ENCODE measurements at places on chromosomes 13 and 19. TPM values are rescaled to one million over a fixed set of nuclear protein-coding genes. Genes with fewer than 3 reads are reported as not detected.
A peak's percentile ranks its signal among the peaks of the same experiment; 100 is the strongest.

DNA sequence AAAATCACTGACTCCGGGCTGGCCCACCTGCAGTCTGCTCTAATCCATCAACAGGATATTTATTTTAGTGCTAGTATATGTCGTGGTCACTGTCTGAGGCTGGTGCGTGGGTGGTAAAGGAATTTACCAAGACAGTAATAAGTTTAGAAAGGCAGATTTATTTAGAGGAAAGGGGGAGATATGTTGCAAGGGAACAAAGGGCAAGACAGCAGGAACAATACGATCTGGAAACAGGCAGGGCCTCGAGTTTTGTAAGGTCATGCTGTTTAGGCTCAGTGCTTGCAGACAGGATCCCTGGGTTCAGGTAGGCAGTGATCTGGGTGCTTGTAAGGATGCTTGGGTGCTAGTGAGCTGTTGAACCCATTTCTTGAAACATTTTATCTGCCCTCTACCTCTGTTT is 748.2 kb upstream of the SLITRK5 start:
- H3K36me3 ChIP-seq = no peaks in the 10 kb centered on the region
- H3K27ac ChIP-seq = no peak overlapping the region
- H3K4me3 ChIP-seq = no peak overlapping the region
- no peak for DNase-seq
- no peaks in the 10 kb centered on the region for H3K4me1 ChIP-seq
- H3K27me3 ChIP-seq = no peaks in the 10 kb centered on the region

GRCh38 chr19:14432791-14433553 is at the start of gene PKN1:
TSS of gene PKN1 (plus strand) at chr19:14433306. CDS start at chr19:14433522, 216 bp downstream.
- H3K27me3 ChIP-seq = no peaks in the 10 kb centered on the region
- peak within 1 kb of the TSS; percentile 59 for H3K4me3 ChIP-seq
- peaks cover 35% of the 10 kb centered on the region for H3K4me1 ChIP-seq

DNA sequence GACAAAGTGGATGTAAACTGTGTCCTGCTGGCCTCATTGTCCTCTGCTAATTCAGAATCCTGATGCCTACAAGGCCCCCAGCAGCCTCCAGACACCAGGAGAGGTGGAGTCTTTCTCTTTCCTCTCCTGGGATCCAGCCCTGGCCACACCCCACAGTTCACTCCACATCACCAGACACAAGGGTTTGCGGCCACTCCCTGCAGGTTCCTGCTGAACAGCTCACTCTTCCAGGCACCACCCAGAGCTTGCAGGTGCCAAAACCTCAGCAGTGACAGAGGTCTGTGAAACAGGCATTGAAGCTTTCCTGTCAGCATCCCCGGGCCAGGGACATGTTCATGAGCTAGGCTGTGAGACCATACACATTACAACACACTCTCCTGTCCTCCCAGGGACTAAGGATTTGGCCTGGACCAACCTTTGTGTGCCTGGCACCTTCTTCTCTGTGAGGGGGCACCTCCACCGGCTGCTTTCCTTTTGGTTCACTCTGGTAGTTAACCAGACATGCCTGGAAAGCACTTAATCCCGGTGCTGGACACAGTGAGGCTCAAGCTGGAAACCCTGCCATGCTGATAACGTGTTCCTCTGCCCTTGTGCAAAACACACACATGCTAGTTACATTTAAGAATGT is 11.1 kb upstream of the ATP12A start:
- H3K4me1 ChIP-seq = peaks cover 8% of the 10 kb centered on the region
- no peak overlapping the region for H3K27ac ChIP-seq
- H3K36me3 ChIP-seq = no peaks in the 10 kb centered on the region

DNA sequence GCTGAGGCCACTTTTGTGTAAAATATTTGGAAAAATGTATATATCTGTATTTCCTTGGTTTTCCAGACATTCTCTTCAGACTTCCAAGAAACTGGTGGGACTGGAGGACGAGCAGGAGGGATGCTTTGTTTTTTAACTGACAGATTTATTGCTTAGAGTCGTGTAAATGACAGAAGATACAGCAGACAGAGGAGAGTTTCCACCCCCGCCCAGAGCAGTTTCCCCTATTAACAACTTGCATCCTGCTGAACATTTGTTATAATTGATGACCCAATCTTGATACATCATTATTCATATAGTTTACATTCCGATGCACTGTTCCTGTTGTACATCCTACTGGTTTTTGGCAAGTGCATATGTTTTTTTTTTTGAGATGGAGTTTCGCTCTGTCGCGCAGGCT is 7.1 kb upstream of the DOCK6 start:
- DNase-seq = no peak
- H3K4me1 ChIP-seq = no peaks in the 10 kb centered on the region
- no peaks in the 10 kb centered on the region for H3K36me3 ChIP-seq

DNA sequence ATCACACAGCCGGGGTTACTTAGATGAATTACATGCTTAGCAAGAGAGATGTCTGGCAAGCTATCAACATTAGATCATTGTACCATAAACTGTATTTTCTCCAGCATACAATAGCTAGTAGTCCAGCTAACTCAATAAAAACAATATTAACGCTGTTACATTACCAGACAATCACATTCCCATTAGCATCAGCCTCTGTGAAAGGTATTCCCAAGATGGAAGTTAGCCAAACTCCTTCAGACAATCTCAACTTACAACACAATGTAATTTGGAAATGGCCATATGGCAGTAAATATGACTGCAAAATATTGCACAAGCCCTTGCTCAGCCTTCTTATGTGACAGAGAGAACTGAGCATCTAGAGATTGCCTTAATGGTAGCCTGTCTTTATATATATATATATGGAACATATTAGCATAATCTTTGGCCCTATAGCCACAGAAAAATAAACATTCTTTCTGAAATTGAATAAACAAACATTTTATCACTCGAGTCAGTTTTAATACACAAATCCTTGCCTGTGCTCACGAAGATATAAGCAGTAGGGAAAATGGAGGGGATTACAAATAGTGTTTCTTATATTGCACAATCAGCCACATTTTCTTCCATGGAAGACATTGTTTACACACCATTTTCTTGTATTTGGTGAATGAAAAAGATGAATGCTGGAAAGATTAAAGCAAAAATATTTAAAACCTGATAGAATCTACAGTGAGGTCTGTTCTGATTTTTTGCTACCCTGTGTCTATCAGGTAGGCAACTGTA is 1060.5 kb downstream of the DIAPH3 start:
- no peaks in the 10 kb centered on the region for H3K36me3 ChIP-seq
- no peak overlapping the region for H3K4me3 ChIP-seq
- H3K27ac ChIP-seq = no peak overlapping the region
- no peak for DNase-seq

SYNE4 gene
- 1.9 TPM for total RNA-seq

WDR87 gene
- total RNA-seq = not detected

GRCh38 chr13:27667946-27668345 is 46.3 kb downstream of the POLR1D start:
- DNase-seq = no peak
- no peak overlapping the region for H3K4me3 ChIP-seq
- H3K4me1 ChIP-seq = no peaks in the 10 kb centered on the region
- H3K27ac ChIP-seq = no peak overlapping the region

DNA sequence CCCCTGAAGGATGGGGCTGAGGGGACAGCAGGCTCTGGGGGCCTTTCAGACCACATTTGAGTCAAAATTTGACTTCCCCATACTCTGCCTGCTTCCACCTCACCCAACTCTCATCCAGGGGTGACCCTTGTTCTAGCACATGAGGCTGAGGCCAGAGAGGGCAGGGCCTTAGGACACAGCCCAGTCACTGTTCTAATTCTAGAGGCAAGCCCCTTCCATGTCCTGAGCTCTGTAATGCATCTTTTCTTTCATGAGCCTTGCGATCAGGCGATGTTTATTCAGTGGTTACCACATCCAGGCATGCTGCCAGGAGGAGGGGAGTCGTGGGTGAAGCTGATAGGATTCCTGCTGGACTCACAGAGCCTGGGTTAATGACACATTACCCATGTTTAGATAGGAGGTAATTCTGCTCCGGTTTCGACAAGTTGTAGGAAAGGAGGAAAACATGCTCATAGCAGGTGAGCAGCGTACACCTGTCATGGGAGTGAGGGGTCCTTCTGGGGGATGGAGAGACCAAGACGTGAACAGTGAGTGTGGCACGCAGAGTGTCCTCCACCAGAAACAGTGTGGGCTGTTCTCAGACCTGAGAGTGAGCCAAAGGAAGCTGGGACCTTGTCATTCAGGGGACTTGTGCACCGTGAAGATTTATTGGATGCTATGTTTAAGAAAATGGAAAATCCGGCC is 9.3 kb downstream of the RPS9 start:
- no peak for DNase-seq
- H3K4me1 ChIP-seq = peaks cover 62% of the 10 kb centered on the region
- no peaks in the 10 kb centered on the region for H3K27me3 ChIP-seq
- peak overlapping the region; percentile 0 for H3K4me3 ChIP-seq
- H3K27ac ChIP-seq = peak overlapping the region; percentile 57

DNA sequence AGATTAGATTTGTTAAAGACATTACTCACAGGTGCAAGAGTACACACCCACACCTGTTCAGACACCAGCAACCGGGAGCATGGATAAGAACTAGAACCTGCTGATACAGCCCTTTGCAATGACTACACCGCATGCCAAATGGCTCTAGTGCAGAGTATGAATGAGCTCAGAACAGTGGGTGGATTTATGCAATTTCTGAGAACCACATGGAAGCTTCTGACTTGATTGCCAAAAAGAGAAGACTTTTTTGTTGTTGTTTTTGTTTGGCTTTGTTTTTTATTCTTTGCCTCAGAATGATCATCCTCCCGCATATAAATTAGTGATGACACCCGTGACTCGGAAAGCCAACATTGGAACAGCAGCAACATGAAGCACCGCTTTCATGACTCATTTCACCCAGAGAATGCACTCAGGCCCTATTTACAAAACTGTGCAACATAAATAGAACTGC is 77.4 kb upstream of the LRCH1 start:
- no peak overlapping the region for H3K27ac ChIP-seq
- no peaks in the 10 kb centered on the region for H3K36me3 ChIP-seq
- H3K4me3 ChIP-seq = no peak overlapping the region
- no peaks in the 10 kb centered on the region for H3K4me1 ChIP-seq
- DNase-seq = no peak

DNA sequence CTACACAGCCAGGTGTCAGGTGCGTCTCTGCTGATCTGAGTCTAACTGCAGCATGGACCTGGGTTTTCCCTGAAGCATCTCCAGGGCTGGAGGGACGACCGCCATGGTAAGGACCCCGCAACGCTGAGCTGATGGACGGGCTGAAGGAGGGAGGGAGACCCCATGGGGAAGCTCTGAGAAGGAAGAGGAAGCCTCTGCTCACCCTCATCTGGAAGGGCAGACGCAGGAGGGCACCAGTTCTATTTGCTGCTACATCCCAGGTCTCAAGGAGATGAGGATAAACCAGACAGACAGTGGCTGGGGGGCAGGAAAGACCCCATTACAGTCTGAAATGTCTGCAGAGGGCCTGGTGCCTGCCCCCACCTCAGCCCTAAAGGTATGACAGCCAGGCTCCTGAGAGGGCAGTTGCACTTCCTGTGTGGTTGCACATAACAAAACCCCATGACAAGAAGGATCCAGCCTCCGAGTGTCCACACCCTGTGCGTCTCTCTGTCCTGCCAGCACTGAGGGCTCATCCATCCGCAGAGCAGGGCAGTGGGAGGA is at the start of gene LILRA2:
LILRA2 (plus strand) TSS at position 461 of the 543 bp plus-strand sequence. CDS start 89 bp downstream, outside the sequence.
- no peak within 1 kb of the TSS for H3K27ac ChIP-seq
- H3K36me3 ChIP-seq = no peaks in the 10 kb centered on the region
- H3K27me3 ChIP-seq = peaks cover 5% of the 10 kb centered on the region

DNA sequence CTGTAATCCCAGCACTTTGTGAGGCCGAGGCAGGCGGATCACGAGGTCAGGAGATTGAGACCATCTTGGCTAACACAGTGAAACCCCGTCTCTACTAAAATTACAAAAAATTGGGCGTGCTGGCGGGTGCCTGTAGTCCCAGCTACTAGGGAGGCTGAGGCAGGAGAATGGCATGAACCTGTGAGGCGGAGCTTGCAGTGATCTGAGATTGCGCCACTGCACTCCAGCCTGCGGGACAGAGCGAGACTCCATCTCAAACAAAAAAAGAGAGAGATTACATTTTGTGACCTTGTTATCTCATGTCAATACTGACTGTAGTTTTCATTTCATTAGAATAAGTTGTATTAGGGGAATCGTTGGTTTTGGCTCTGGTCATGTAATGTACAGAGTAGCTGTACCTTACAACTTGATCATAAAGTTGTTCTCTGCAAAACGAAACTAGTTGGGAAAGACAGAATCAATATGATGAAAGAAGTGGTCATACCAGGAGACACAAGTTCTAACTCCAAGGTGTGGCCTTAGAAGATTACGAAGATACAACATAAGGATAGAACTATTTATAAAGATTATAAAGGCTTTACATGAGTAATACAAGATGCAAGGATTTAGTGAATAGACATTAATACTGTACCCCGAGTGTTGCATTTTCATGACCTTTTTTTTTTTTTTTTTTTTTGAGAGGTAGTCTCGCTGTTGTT is 15.3 kb downstream of the TMEM38A start:
- no peak for DNase-seq
- H3K36me3 ChIP-seq = no peaks in the 10 kb centered on the region
- no peak overlapping the region for H3K27ac ChIP-seq
- H3K4me1 ChIP-seq = no peaks in the 10 kb centered on the region

- H3K27ac ChIP-seq = no peak overlapping the region
- no peaks in the 10 kb centered on the region for H3K4me1 ChIP-seq
- H3K36me3 ChIP-seq = no peaks in the 10 kb centered on the region
Measured at GRCh38 chr13:33640832-33641231, 177.1 kb upstream of the RFC3 start.

DNA sequence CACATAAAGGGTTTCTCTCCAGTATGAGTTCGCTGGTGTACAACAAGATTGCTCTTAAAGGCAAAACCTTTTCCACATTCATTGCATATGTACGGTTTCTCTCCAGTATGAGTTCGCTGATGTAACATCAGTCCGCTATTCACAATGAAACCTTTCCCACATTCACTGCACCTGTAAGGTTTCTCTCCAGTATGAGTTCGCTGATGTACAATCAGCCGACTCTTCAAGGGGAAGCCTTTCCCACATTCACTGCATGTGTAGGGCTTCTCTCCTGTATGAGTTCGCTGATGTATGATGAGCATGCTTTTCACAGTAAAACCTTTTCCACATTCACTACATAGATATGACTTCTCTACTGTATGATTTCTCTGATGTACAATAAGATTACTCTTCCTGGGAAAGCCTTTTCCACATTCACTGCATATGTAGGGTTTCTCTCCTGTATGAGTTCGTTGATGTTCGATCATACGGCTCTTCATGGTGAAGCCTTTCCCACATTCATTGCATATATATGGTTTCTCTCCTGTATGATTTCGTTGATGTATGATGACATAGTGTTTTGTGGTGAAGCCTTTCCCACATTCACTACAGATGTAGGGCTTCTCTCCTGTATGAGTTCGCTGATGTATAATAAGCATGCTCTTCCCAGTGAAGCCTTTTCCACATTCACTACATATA is 6.0 kb upstream of the ZNF614 start:
- H3K27me3 ChIP-seq = no peaks in the 10 kb centered on the region
- peaks cover 42% of the 10 kb centered on the region for H3K36me3 ChIP-seq
- DNase-seq = no peak
- no peaks in the 10 kb centered on the region for H3K4me1 ChIP-seq

SIX5 gene
- 2.5 TPM for total RNA-seq

DNA sequence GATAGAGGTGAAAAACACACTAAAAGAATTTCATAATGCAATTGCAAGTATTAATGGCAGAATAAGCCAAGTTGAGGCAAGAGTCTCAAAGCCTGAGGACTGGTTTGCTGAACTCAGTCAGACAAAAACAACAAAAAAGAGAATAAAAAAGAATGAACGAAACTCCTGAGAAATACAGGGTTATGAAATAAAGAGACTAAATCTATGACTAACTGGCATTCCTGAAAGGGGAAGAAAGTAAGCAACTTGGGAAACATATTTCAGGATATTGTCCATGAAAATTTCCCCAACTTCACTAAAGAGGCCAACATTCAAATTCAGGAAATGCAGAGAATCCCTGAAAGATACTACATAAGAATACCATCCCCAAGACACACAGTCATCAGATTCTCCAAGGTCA is 47.8 kb downstream of the UBL3 start:
- no peaks in the 10 kb centered on the region for H3K36me3 ChIP-seq
- no peak overlapping the region for H3K4me3 ChIP-seq
- H3K27me3 ChIP-seq = no peaks in the 10 kb centered on the region
- H3K4me1 ChIP-seq = peaks cover 4% of the 10 kb centered on the region
- DNase-seq = no peak
